SW 1271 (cell line): ENCODE measurements at places on chromosomes 2 and 18.

GRCh38 chr18:28125051-28125450, 51.9 kb downstream of the CDH2 start:
- DNase-seq: no peak

GRCh38 chr18:78860117-78860516, 119.5 kb upstream of the SALL3 start:
- no peak for DNase-seq

DNA sequence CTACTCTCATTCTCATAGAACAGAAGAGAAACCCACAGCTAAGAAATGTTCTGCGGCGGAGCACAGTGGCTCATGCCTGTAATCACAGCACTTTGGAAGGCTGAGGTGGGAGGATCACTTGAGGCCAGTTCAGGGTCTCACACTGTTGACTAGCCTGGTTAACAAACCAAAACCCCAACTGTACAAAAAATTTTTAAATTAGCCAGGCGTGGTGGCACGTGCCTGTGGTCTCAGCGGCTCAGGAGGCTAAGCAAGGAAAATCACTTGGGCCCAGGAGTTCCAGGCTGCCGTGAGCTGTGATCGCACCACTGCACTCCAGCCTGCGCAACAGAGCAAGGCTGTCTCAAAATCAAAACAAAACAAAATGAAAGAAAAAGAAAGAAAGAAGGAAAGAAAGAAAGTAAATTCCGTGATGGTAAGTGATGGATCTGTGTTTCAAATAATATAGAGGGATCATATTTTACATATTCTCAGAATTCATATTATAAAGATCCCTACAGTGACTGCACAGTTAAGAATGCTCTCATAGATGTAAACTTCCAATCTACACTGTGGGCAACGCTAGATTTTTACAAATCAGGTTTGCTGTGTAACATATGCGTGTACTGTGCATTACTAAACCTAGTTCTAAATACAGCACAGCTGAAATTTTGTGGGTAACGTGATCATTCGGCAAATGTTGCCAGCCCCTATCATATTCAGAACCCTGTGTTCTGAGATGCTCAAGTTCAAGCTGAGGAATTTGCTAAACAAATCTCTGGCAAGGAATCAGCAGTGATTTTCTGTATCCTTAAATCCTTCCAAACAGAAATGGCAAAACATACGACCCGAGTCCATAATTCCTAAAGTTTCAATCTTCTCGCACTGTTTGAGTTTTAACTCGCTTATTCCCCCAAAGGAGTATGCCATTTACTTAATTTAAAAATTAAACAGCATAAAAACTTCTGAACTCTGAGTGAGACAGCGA, 1.2 kb upstream of the RAB12 start:
- DNase-seq: no peak

- DNase-seq: no peak
These were observed 82.0 kb downstream of the TMEM17 start for GRCh38 chr2:62423883-62424458.

- DNase-seq: no peak
These were observed 132.8 kb upstream of the GALNT5 start for GRCh38 chr2:157124731-157125130.

- DNase-seq: no peak
These were observed 101.6 kb downstream of the SLC4A3 start for GRCh38 chr2:219728991-219729487.

DNA sequence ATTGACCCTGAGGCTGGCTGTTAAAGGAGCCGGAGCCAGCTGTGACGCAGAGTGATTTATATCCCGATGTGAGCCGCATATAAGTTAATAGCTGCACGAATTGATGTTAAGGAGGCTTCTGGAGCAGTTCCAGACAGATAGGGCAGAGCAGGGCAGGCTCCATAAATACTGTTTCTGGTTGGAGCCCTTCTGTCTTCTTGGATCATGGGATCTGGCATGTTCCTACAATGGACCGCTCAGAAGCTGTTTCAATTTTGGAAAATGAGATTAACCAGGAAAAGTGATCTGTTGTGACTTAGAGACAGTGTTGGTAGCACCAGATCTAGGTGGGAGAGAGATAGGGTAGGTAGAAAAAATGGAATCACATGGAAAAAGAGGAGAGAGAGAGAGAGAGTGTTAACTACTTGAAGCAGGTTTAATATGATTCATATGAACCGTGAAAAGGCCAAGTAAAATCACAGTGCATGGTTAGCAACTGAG, 4.8 kb upstream of the IGFBP5 start:
- DNase-seq: no peak

DNA sequence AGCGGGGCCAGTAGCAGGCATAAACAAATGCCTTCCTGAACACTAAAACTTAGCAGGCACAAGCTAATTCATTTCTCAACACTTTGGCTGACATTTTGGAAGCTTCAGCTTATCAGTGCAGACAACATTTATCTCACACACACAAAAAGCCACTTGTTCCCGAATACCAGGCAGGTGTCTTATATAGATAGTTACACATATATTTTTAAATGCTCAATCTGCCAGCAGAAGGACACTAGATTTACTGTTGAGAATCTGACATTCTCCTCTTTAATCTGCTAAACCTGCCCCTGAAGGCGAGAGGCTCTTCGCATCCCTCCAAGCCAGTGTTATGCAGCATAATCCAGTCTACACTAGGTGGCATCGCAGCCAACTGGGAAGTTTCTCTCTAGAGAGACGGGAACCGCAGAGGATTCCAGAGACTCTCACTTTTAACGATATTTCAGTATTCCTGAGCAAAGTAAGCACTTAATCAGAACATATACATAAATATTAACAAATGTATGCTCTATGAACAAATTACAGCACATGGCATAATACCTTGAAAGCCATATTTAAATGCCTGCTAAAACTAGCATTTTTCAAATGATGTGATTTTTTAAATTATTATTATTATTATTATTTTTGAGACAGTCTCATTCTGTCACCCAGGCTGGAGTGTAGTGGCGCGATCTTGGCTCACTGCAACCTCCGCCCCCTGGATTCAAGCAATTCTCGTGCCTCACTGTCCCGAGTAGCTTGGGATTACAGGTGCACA, 90.2 kb upstream of the SCG2 start:
- peak; percentile 59 for DNase-seq

DNA sequence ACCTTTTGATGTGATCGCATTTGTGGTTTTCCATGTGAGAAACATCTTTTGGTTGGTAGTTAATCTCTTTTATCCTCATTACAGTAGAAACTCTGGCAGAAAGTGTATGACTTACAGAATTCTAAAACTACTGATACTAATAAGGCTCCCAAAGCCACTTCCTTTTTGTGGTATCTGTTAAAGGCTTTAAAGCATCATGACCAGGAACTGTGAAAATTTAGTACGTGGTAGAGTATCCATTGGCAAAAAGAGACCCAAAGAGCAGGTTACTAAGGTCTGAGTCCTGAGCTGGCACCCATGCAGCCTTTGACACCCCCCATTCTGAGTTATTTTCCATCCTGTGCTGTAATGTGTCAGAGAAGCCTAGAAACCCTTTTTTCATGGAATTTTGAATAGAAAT, 94.5 kb downstream of the DPP4 start:
- DNase-seq: no peak

DNA sequence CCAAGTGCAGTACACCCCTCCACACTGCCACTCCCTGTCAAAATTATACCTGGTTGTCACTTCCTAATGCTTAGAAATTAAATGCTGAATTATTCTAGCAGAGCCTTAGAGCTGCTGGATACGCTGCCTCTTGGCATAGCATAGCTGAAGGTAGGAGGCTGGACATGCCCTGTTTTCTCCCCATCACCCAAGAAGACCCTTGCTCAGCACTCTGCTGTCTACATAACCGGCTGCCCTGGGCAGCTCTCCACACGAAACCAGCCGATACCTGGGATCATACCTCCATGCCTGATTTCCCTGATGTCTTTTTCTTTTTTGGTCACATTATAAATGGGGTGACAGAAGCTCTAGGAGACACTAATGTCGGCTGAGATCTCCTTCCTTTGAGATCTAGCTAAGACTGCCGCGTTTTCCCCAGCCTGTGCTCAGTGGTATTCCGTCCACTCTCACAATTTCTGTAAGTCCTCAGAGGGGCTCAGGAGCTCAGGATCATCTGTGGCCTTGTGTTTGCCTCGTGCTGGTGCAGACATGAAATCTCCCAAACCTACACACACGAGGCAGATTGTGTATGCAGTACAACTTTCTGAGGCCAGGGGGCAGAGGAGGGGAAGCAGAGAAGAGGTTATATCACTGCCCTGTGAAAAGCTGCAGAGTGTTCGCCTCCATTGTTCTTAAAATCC, 13.5 kb upstream of the ZAP70 start:
- DNase-seq: peak; percentile 6

DNA sequence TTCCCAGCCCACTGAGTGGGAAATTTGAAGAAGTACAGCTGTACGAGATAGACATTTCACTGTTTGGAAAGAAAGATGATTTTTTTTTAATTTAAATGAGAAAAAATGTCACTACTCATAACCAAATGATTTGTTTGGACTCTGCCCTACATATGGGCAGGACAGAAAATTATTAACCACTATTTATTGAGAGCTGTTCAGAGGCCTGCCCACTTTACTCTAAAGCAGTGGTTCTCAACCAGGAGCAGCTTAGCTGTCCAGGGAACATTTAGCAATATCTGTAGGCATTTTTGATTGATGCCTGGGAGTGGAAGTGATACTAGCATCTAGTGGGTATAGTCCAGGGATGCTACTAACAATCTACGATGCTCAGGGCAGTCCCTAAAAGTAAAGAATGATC, 13.4 kb upstream of the DTNA start:
- no peak for DNase-seq

GRCh38 chr2:66433945-66434678, 813 bp upstream of the MEIS1 start:
- DNase-seq: no peak

GRCh38 chr18:34990597-34990996, 50.6 kb upstream of the MAPRE2 start:
- no peak for DNase-seq

- DNase-seq: no peak
These were observed 184.1 kb upstream of the KYNU start for GRCh38 chr2:142693171-142693950.

- no peak for DNase-seq
These were observed 882.9 kb upstream of the ZEB2 start for GRCh38 chr2:145402706-145403277.

- DNase-seq: no peak
These were observed 34.0 kb upstream of the IL37 start for GRCh38 chr2:112876971-112877361.

GRCh38 chr2:233820774-233821105, 33.6 kb downstream of the HJURP start:
- no peak for DNase-seq

- no peak for DNase-seq
These were observed 14.2 kb downstream of the TET3 start for GRCh38 chr2:73998933-73999332.

DNA sequence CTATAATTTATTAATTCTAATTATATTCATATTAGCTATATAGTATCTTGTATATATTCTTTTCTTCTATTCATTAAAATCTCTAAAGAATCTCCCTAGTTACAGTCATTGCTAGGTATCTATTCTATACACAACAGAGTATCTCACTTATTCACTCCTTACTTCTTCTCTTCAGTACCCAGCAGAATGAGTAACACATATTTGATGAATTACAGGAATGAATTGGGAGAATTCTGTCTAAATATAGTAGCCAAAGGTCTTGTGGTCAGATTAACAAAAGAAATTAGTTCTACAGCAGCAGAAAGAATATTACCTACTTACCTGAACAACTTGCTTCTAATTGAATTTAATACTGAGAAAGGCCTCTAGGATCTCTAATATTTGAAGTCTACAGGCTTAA, 758.0 kb upstream of the ZEB2 start:
- DNase-seq: no peak

DNA sequence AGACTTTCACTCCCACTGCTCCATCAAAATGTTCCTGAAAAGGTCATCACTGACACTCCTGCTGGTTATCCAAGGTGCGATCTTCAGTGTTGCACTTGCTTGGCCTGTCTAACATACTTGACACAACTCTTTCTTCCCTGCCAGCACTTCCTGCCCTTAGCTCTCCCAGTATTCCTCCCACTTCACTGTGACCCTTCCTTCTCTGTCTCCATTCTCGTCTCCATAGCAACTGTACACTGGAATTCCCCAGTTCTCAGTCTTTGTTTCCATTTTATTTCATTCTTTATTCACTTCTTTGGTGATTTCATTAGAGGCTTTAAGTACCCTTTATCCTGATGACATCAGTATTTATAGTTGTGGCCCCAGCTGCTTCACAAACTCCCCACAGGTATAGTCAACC, 333.0 kb downstream of the IRS1 start:
- DNase-seq: no peak

DNA sequence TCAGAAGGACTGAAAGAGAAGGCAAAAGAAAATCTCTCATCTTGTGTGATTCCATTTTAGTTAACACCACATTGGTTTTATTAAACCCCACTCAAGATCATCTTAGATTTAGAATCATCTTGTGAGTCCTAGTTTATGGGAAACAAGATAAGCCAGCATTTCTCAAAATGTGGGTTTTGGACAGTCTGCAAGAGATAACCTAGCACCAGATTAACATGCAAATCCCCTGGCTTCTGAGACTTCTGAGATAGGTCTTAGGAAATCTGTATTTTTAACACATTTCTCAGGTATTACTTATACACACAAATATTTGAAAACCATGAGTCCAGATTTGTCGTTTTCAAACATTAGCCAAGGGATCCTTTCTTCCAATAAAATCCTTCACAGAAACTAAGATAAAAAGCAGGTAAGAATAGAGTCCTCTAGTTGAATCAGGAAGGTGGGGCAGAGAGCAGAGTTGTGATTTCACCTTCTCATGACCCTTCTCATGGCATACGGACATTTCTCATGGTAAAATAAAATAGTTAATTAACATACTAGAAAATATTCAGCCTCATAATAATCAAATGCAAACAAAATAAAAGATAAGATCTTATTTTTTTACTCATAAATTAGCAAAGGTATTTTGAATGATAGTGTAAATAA, 287.2 kb upstream of the FN1 start:
- no peak for DNase-seq

- DNase-seq: no peak
These were observed 6.0 kb downstream of the IRS1 start for GRCh38 chr2:226793646-226794045.

- no peak for DNase-seq
These were observed 77.0 kb upstream of the TMEM200C start for GRCh38 chr18:5972298-5972697.
